ENCODE measurements at places on chromosomes 1 and 21. TPM values are rescaled to one million over a fixed set of nuclear protein-coding genes. Genes with fewer than 3 reads are reported as not detected.

TMEM183A gene
- total RNA-seq = 69.3 TPM

KRTAP19-3 gene
- total RNA-seq = not detected

CFHR4 gene
- not detected for total RNA-seq

FGR gene
- total RNA-seq = 2.7 TPM

- DNase-seq = no peak
These were observed 439.2 kb downstream of the PTBP2 start for GRCh38 chr1:97160818-97161217.

DNA sequence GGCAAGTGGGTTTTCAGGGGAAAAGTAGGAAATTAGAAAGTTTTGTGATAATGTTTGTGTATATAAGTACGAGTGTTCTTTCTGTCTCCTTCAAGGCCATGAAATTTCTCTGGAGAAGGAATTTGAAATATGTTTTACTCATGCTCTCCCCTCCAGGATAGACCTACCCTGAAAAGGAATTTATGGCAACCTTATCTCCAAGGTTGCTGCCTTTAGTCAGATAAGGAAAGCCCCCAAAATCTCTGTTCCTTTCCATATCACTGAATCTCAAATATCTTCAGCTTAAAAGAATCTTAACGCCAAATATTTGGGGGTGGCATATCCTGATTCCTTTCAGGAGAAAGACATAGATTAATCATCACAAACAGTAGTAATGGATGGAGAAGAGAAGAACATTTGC, 499 bp upstream of the C4BPB start:
- DNase-seq = no peak

DNA sequence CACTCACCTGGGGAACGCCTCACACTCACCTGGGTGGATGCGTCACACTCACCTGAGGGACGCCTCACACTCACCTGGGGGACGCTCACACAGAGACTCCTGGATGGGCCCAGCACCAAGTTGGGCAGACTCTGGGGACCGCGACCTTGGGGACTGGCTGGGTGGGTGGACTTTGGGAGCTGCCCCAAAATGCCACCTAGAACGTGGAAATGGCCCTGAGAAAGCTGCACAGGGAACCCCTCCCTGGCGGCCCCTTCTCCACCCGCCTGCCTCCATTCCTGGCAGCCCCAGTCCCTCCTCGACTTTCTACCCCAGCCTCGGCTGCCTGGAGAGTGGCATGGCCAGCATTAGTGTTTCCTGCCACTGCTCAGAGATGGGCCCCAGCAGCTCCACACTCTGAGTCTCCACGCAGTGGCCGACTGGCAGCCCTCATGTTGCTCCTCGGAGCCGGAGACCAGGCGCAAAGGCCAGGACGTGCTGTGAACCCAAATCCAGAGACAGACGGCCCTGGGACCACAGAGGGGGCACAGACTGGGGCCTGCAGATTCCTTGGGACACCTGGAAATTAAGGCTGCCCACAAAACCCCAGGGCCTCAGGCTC, 46.5 kb upstream of the ACTRT2 start:
- DNase-seq = no peak

DNA sequence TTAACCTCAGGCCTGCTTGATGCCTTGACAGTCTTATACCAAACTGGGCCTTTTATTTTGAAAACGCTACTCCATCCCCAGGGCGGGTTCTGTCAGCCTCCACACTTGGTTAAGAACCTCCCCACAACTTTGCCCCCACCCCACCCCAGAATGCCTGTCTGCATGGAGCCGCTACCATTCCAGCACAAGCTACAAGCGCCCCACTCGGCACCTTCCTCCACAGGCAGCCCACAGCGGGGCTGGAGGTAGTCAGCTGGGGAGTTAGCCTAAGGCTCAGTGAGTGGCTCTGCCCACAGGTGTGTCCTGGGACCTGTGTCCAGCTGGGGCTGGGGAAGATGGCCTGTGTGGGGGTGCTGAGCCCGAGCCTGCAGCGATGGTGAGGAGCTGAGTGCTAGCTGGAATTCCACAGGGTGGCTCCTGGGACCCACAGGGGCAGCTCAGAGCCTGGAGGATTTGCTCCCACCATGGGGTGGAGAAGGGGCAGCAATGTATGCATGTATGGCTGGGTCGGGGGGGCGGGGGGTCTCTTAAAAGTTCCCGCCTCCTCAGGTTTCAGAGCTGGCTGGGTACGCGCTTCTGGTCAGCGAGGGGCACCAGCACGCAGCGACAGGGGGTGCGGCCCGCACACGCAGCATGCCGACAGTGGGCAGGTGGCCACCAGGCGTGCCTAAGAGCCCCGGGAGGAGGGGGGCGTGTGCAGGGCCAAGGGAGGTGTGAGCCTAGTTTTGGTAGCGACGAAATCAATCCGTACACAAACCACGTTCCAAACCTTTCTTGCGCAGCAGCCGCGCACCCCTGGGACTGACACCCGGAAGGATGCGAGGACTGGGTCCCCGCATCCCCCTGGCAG, 917 bp downstream of the ETNK2 start:
- DNase-seq = no peak

DNA sequence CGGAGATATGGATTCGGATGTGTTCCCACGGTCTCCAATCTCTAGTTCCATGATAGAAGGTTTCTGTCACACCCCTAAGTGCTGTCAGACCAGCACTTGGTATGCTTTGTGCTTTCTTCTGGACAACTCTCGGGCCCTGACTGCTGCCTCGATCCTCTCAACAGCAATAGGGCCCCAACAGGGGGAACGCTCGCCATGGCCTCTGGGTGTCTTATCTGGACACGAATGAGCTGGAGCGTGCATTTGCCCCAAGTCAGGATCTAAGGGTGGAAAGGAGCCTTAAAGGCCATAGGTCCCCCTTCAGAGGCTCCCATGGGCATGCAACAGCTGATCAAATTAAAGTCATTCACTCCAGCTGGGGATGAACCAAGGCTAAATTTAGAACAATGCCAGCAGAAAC, 76.8 kb downstream of the TCP10L start:
- no peak for DNase-seq

- no peak for DNase-seq
These were observed 46.7 kb downstream of the GALNT2 start for GRCh38 chr1:230113593-230114236.

- peak; percentile 89 for DNase-seq
These were observed 20.0 kb upstream of the RNF19B start for GRCh38 chr1:32984455-32985171.

DNA sequence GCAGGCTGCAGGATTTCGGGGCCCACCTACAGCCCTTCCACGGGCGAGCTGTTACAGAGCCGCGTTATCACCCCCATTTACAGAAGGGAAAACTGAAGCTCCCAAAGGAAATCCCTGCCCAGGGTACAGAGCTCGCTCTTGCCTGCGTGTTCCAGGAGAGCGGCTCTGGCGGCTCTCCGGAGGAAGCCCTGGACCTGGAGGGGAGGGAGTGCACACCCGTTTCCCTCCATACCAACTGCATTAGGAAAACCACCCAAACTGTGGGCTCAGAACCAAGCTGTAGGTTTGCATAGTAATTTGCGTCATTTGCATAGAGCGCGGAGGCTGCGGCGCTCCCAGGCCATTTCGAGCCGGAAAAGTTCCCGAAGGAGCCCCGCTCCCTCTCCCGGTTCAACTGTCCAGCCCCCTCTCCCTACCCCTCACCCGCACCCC, 24.7 kb upstream of the ADGRB2 start:
- no peak for DNase-seq

Data from CD4-positive, alpha-beta memory T cell (primary cell).